Gastroesophageal sphincter (tissue), 4 donors: ENCODE measurements at places on chromosomes 12 and 14. TPM values are rescaled to one million over a fixed set of nuclear protein-coding genes. Genes with fewer than 3 reads are reported as not detected.

Gene CCDC91
- total RNA-seq = 58.7 TPM

Gene FRMD6
- 53.6 TPM for total RNA-seq

Gene BCL11B
- total RNA-seq = under 0.01 TPM

Gene FSCB
- total RNA-seq = not detected

Gene TRPV4
- total RNA-seq = 0.82 TPM

Gene USP44
- 9.7 TPM for total RNA-seq

Gene VSX2
- not detected for total RNA-seq

Gene STXBP6
- total RNA-seq = 55.7 TPM

Gene CIDEB
- 4.9 TPM for total RNA-seq

Gene ESYT1
- 128 TPM for total RNA-seq

Gene ABHD12B
- not detected for total RNA-seq

Gene KRT6C
- not detected for total RNA-seq

Gene CCDC92
- 74.3 TPM for total RNA-seq

Gene WIF1
- 3.0 TPM for total RNA-seq

Gene RDH12
- total RNA-seq = 0.20 TPM

Gene SPIC
- total RNA-seq = not detected

Gene HSPB8
- 427 TPM for total RNA-seq

Gene FOXG1
- total RNA-seq = not detected

Gene EIF5
- total RNA-seq = 166 TPM

Gene POTEG
- not detected for total RNA-seq

Gene P2RX2
- 3.8 TPM for total RNA-seq

Gene MGP
- 677 TPM for total RNA-seq

Gene APOF
- not detected for total RNA-seq

Gene TSPAN11
- total RNA-seq = 6.1 TPM

Gene MFAP5
- 49.3 TPM for total RNA-seq

Gene MYH6
- total RNA-seq = not detected

Gene CCDC197
- not detected for total RNA-seq

Gene RPS26
- 1,263 TPM for total RNA-seq

Gene ACIN1
- 121 TPM for total RNA-seq

Gene RAD51AP1
- 0.54 TPM for total RNA-seq

Gene TBC1D30
- 0.35 TPM for total RNA-seq

Gene CIT
- total RNA-seq = 9.7 TPM

Gene PLXNC1
- 4.8 TPM for total RNA-seq

Gene GMPR2
- 70.5 TPM for total RNA-seq

Gene TPPP2
- not detected for total RNA-seq

Gene ZNF219
- 66.3 TPM for total RNA-seq

Gene COL2A1
- not detected for total RNA-seq

Gene ANGEL1
- 27.5 TPM for total RNA-seq

Gene MYH7
- total RNA-seq = not detected

Gene TMEM132C
- 3.6 TPM for total RNA-seq

Gene NPFF
- total RNA-seq = not detected

Gene IRAK3
- 18.6 TPM for total RNA-seq

Gene PLEK2
- not detected for total RNA-seq

Gene MAP1LC3B2
- 1.8 TPM for total RNA-seq

Gene ABCD2
- 0.35 TPM for total RNA-seq

Gene ACOT6
- not detected for total RNA-seq

Gene NKX2-1
- not detected for total RNA-seq

Gene C14orf39
- total RNA-seq = not detected

Gene GALNT9
- total RNA-seq = not detected

Gene CCDC77
- total RNA-seq = 7.0 TPM

Gene FOXN4
- total RNA-seq = not detected

Gene FGF23
- not detected for total RNA-seq

Gene CLEC6A
- not detected for total RNA-seq

Gene FKBP11
- 3.4 TPM for total RNA-seq

Gene ERO1A
- total RNA-seq = 42.3 TPM

Gene C1QL4
- not detected for total RNA-seq
